ENCODE measurements at places on chromosomes 5 and 9.

DNA sequence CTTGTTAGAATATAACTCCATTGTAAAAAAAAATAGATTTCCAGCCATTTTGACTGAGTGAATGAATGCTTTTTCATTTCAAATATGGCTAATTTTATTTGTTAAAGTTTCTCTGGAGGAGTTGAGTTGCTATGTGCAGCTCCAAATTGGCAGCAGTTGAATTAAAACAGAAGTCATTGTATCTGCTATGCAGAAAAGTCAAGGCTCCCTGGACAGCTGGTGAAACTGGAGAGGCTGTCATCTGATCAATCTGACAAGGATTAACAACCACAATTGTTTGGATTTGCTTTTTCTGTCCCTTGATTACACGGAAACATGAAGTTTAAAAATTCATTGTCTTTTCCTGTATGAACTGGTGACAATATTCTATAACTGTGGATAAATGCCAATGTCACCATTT, 713.9 kb downstream of the EFNA5 start:
- no peak for DNase-seq

- no peak for DNase-seq
These were observed 141.1 kb downstream of the GCNT1 start for GRCh38 chr9:76600007-76600615.

DNA sequence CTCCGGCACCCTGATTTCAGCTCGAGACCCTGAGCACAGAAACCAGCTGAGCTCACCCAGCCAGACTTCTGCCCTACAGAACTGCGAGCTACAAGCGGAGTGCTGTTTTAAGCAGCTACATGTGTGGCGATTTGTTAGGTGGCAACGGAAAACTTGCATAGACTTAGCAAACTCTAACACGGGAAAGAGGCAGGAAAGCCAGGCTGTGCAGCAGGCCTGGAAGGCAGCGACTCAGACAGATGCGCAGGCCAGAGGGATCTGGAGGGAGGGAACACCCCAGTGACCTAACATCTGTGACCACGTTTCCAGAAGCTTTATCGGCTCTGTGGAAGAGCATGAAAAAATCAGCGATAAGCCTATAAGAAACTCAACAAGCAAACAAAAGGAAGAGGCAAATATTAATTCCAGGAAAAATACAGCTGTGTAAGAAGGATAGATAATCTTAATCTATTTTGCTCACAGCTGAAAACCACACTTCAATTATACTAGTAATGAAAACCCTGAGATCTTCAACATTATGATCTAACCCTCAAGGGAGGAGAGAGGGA, 11.0 kb downstream of the UBAC1 start:
- no peak for DNase-seq

DNA sequence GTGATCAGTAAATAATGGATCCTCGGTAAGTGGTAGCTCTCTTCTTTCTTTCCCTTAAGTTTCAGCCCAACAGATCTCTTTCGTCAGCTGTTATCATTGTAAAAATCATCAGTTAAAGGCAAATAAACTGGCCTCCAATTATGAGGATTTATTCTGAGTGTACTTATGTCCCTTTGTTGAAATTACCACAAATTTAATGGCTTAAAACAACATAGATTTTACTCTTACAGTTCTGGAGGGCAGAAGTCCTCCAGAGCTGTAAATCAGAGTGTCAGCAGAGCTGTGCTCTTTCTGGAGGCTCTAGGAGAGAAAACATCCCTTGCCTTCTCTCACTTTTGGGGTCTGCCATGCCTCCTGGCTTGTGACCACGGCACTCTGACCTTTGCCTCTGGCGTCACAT, 104.6 kb downstream of the INSYN2B start:
- DNase-seq, result no peak
